ENCODE measurements at places on chromosomes 7 and 10.

DNA sequence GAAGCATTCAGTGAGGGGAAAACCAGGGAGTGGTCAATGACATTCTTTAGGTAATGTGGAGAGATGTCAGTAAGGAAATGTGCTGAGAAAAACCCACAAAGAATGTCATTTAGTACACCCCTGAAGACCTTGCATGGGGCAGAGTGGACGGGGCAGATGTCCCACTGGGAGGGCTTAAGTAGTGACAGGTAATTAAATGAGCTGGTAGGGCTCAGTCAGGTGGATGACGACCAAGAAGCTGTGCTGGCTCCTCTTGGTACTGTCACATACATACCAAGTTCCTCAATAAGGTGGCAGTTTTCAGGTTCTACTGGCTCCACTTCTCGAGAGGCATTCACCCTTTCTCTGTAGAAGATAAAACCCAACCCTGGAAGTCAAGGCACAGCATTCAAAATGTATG, 1.8 kb downstream of the PON3 start:
- DNase-seq: no peak

- DNase-seq: no peak
These were observed 10.2 kb downstream of the HIPK2 start for GRCh38 chr7:139767561-139767982.

DNA sequence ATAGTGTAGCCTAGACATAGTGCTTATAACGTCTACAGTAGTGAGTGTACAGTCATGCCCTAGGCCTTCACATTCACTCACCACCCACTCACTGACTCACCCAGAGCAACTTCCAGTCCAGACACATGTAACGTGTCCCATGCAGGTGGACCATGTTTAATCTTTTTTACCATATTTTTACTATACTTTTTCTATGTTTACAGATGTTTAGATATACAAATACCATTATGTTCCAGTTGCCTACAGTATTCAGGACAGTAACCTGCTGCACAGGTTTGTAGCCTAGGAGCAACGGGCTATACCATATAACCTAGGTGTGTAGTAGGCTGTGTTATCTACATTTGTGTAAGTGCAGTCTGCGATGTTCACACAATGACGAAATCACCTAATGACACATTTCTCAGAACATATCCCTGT, 11.0 kb downstream of the MPP7 start:
- DNase-seq: peak; percentile 63

DNA sequence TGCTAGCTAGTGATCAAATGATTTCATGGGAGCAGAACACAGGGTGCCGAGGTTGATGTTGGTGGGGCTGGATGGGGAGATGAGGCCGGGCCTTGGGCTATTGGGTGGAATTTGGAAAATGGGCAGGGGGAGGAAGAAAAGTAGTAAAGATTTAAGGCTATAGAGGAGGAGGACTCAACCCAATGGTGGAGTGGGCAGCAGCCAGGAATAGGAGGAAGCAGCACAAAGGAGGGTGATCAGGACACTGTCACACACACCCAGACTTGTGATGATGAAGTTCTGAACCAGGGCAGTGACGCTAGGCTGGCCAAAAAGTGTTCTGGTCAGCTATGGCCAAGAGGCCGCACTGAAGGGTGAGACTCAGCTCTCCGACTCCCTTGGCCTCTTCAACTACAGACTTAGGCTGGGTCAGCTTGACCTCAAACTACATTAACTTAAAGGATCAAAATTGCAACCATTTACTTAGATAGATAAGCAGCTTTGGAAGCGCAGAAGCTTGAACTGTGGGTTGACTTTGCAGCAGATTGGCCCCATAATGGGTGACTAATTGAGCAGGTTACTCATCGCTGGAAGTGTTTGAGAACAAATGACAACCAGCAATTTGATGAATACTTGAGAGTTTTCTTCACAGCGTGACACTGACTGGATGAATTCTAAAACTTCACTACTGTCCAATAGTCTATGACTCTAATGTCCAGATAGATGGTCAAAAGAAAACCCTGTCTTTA, 29.4 kb upstream of the GPR26 start:
- DNase-seq: no peak

GRCh38 chr10:79166312-79166721, 97.6 kb downstream of the ZMIZ1 start:
- DNase-seq: no peak

GRCh38 chr10:70891627-70892026, 3.3 kb upstream of the PCBD1 start:
- DNase-seq: no peak

GRCh38 chr7:141053626-141054025, 20.2 kb upstream of the TMEM178B start:
- DNase-seq: no peak

DNA sequence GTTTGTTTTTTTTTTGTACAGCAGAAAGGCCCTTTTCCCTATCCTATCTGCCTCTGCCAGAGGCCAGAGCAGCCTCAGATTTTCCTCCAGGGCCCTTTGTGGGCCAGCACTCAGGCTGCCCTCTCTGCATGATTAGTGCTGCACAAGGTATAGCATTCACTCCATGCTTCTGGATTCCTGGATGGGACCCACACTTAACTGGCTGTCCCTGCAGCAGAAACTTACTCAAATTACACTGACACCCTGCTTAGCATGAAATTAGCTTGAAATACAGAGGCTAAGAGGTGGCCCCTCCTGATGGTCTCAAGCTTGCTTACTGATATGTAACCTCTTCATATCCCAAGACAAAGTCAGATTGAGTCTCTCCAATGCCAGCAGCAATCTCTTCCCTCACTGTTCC, 239.3 kb downstream of the SORCS1 start:
- no peak for DNase-seq

DNA sequence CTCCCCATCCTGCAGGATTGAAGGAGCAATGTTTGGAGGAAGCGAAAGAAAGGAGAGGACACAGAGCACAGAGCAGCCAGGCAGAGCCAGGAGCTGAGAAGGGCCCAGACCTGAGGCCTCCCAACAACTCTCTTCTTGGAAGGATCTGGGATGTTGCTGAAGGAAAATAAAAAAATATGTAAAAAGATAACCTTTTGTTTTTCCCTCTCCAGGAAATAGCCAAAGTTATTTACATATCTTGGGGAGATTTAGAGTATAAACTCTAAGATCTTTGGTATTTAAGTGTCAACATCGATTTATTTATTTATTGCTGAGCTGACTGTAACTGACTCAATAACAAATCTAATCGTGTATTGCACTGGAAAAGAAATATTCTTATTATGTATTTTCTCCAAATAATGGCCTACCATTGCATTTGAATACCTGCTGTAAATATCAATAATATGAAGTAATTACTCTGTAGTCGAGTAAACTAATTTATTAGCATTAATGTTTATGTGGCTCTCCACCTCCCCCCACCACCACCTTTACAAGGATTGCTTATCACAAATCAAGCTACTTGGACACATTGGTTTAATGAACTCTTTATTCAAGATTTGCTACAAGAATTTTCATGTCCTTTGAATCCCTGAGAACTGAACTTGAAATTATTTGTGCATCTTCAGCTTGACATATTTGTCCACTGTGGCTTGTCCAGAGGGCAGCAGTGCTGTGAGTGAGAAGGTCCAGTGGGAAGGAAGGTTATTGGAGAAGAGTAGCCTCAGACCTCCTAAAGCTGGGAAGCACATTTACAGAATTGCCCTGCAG, 1.8 kb upstream of the HOXA11 start:
- no peak for DNase-seq

DNA sequence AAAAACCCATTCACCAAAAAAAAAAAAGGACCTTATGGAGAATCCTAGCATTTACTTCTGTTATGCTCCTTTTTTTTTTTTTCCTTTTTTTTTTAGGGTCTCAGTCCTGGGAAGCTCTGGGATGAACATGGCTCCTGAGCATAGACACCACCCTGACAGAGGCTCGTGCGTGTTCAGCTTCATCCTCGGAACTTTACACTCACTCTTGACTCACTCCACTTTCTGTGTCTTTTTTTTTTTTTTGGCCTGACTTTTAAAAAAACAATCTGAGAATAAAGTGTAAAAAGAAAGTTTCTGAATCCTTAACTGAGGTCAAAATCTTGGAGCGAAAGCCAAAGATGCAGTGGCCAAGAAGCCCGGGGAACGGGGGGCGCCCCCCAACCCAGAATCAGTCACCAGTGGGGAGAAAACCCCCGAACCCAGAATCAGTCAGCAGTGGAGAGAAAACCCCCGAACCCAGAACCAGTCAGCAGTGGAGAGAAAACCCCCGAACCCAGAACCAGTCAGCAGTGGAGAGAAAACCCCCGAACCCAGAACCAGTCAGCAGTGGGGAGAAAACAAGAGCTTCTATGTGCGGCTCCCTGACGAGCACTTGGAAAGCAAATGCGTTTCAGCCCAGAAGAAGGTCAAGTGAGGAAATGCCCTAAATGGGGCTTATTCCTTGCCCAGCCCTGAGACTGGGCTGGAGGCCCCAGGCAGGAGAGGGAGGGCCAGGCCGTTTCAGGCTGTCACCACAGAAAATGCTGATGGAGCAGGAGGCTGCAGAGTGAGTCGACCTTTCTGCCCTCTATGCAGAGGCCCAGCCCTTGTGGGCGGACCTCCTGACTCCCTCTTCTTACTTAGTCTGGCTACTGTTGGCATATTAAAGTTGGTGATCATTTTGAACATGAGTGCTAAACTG, 19.0 kb upstream of the PFKP start:
- no peak for DNase-seq

DNA sequence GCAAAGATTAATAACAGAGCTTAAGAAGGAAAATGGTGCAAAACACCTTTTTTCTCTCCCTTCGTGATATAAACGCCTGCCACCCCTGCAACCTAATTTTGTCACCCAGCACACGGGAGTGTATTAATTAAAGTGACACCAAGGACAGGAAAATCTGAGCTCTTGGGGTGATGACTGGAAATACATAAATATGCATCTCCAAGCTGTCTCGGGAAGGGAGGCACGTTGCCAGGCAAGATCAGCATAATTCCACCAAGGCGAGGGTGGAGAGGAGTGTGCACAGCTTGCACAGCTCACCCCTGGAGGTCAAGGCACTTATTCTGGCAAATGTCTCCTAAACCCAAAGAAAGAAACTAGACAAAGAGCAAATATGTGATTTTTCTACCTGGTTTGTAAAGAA, 700.9 kb downstream of the GRID1 start:
- no peak for DNase-seq

- no peak for DNase-seq
These were observed 20.6 kb downstream of the AZGP1 start for GRCh38 chr7:99955247-99955646.

- no peak for DNase-seq
These were observed 829 bp upstream of the RPA3 start for GRCh38 chr7:7719236-7719635.

DNA sequence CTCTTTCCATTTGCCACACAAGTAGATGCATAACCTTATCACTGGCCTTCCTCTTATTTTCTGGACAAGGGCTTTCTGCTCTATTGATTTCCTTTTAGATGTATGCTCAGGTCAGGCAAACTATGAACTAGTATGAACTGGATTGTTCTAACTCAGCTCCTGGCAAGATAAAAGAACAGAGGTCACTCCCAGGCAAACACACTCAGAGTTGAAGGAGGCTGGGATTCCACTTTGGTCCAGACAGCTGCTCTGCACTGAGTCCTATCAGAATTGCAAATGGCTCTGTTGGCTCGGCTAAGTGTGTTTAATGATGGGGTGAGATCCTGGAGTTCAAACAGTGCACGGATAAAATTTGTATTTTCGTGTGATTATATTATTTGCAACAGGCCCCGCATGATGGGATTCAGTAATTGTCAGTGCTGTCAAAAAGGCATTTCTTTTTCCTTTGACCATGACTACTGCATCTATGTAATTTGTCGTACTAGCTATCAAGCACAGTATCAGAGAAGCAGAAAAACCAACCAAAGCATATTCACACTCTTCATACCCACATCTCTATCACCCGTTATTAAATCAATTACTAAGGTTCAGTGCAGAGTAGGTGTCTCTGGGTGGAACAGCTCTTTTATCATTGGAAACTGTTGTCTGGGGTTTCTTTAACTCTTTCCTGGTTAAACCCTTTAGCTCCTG, 288.1 kb upstream of the PRKCQ start:
- no peak for DNase-seq

- no peak for DNase-seq
These were observed 20.8 kb downstream of the CYTH3 start for GRCh38 chr7:6251653-6252052.

DNA sequence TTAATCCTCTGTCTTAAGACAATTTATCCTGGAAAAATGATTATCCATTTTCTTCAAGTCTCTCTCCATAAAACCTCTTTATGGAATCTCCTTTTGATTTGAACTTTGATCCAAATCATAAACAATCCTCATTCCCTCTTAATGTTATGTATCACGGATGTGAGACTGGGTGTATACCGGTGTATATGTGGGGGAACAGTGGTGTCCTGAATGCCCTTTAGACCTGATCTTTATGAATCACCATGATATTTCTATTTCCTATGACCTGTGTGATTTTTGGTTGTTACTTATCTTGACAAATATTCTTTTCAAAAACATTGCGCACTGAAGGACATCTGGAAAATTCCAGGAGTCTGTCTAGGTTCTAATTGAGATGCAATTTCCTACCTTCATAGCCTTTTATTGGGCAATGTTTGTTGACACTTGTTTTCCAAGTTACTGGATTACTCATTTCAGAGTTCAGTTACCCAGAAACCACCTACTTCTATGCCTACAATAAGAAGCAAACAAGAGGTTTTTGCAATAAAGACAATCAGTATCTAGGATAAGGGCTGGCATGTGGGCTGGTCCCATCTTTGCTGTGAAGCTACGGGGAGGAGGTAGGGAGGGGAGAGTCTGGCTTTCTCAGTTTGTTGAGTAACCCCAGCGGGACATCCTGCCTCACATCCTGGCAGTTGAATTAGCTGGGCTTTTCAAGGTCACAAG, 190.4 kb downstream of the CTTNBP2 start:
- no peak for DNase-seq

DNA sequence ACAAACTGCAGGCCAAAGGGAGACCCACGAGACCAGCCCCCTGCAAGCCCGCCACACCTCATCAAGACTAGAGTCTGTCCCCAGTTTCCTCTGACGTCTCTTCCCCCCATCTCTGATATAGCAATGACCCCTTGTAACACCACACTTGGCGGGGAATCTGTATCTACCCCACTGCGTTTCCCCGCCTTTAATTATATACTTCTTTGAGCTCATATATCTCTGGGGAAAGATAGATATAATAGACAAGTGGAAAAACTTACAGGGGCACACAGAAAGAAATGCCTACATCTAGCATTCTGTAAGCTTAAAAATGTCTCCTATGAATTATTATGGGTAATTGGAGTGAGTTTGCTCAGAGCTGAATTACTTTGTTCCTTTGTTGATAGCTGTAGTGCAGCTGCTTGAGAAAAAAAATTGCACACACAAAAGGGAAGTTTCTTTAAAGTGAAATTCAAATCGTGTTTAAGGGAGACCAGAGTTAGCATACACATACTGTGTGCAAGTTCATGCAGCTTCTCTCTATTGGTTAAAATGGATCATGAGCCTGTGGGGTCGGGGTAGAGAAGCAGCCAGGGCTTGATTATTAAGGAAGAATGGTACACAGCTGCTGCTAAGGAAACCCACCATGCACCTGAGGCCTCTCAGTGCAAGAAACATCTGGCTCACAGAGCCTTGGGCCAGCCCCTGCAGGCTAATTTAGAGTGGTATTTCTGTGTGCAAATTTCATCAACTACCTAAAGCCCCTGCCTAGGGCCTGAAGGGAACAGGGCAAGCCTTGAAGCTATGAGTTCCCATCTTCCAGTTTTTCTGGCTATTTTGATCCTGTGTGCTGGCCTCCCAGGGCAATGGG, 32.5 kb downstream of the CDCA7L start:
- no peak for DNase-seq

- no peak for DNase-seq
These were observed 703 bp upstream of the HILPDA start for GRCh38 chr7:128454808-128455542.

All from RWPE2 (cell line).